Stimulated activated CD4-positive, alpha-beta T cell treated with anti-CD3 and anti-CD28 coated beads, Interleukin-1b, Interleukin-23, amount 100 ng/mL, for 4 hours (primary cell): ENCODE measurements at places on chromosomes 6 and 20.

- DNase-seq = no peak
Measured at GRCh38 chr6:66796987-66797386, 1090.0 kb upstream of the EYS start.

DNA sequence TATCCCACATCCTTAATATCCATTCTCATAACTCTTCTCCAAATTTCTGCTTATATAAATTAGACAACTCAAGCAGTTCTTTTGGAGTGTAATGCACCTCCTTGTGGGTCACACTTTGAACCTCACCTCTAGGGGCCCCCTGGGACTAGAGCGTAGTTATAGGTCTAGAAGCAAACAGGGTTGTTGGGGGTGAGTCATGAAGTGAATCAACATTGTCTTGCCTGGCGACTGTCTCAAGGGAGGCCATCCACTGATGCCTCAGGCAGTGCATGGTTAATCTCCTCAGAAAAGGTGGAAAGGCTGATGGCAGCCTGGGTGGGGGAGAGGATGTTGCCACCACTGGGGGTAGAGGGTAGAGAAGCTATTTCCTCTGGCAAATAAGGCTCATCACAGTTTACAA lies 129.1 kb downstream of the TNFRSF21 start:
- no peak for DNase-seq

- DNase-seq = no peak
Measured at GRCh38 chr6:46338131-46338530, 153.1 kb downstream of the RCAN2 start.

DNA sequence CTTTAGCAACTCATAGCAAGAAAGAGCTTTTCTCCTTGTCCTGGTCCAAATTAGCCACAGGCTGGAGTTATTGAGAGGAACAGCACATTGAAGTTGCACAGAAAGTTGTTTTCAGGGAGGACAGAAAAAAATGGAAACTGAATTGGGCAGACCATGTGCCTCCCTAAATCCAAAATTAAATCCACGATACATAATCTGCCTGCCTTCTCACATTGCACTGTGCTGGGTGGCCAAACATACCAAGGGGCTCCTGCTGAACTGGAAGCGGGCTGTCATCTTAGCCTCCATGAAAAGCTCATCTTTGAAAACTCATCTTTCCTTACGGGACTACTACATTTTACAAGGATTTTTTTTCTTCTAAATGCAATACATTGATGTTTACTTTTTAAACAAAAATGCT lies 59.9 kb downstream of the TNFAIP3 start:
- DNase-seq = no peak

- no peak for DNase-seq
Measured at GRCh38 chr6:62236784-62237183, 49.2 kb downstream of the KHDRBS2 start.

DNA sequence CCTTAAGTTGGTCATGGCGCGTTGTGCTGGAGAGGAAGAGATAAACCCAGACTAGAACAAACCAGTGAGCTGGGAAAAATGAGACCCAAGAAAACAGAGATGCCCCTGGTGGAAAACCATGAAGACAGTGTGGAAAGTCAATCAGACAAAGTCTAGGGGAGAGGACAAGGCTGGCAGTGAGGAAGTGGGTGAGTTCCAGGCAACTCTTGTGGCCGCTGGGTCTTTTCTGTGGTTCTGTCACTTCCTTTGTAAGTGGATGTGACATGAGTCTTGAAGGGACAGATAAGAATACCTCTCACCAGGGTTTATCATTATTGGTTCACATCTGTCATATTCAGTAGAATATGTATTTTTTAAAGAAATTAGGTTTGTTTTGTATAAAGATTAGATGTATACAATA lies 738.4 kb downstream of the DHX35 start:
- DNase-seq = no peak

GRCh38 chr6:24994812-24995211 lies 59.1 kb upstream of the RIPOR2 start:
- no peak for DNase-seq

GRCh38 chr6:33073431-33073871 lies at the start of gene HLA-DPA1:
TSS of gene HLA-DPA1 (minus strand) at chr6:33073649.
- no peak for DNase-seq

DNA sequence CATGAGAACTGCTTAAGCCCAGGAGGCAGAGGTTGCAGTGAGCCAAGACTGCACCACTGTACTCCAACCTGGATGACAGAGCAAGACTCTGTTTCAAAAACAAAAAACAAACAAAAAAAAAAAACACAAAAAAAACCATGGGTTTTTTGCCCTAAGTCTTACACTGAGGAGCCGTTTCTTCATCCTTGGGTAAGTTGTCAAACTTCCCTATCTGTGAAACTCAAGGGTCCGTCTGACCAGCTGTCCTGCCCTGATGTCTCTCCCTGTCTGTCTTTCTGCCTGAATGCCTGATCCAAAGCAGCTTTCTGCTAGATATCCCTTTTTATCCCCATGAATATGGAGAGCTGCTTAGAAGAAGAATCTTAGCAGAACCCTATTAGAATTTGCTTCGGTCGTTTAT lies 41.3 kb upstream of the CLDN20 start:
- DNase-seq = no peak

DNA sequence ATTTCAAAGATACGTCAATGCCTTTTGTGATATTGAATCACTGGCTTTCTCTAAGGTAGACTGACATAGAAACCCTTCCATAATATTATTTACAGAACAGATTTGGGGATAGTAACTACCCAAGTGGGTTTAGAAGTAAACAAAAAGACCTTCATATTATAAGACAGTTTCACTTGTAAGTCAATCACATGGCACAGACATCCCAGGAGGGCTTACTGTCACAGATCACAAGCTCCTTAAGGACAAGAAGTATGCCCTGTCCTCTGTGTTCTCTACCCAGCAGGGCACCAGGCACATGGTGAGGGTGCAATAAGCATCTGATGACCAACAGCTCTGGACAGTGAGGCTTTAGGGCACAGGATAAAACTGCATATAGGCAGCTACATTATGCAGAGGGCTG lies 135.9 kb upstream of the SLC22A16 start:
- no peak for DNase-seq

DNA sequence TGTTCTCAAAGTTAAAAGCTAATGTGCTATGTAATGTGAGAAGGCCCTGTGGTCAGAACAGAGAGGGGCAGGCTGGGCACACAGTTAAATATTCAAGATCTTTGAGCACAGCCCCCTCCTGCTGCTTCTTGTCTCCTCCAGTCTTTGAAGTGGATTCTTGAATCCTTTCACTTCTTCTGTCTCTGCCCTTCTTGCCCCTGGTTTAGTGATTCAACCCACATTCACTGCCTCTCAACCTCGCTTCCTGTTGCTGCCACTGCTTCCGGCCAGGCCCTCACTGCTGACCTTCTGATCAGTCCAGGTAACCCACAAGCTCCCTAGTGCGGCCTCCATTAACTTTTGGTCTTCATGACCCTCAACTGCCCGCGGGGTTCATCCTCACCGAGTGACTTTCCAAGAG lies 417.3 kb upstream of the NOX3 start:
- DNase-seq = no peak

GRCh38 chr6:39167866-39168625 lies 53.1 kb upstream of the SAYSD1 start:
- no peak for DNase-seq

DNA sequence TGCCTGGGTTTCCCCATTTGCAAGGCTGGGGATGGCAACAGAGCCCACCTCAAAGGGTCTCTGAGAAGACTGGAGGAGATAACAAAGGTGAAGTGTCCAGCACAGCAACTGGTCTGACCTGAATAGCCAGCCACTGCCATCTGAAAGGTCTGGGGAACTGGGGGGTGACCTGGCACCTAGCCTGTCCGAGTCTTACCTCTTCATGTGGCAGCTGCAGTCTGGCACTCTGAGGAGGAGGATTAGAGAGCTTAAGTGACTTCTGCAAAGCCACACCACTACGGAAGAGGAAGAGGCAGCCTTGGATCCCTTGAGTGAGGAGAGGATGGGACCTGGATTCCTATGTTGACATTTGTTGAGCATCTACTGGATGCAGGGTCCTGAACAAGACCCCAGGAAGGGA lies 22.2 kb downstream of the C20orf203 start:
- no peak for DNase-seq

DNA sequence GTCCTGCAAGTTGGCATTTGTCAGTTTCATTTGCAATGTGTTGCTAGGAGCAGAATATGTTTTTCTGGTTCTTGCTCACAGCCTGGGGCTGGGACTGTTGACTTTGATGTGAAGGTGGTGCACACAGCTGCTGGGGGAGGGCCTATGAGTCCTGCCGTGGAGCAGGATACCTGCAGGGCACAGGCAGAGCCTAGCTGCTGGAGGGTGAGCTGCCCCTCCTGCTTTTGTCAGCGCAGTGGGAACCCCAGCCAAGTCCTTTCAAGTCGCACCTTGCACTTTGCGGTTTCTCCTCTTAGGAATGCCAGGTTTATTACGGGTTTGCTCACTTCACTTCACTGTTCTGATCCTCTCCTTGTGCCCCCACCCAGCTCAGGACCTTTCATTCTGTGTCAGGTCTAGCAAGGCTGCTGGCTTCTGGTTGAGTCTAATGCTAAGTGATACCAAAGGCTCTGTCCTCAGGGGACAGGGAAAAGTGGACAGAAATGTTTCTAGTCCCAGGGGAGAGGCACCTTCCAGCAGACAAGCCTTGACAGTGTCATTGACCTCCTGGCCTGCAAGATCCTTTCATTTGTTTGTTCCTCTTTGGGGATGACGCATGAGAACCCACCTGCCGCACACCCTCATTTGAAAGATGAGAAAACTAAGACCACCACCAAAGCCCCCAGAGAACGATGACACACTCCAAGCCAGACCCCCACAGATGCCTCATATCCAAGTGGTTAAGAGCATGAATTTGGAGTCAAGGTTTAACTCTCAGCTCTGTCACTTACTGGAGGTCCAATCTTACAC lies 2.7 kb upstream of the SPO11 start:
- no peak for DNase-seq

GRCh38 chr20:9626357-9626756 lies 112.0 kb downstream of the LAMP5 start:
- DNase-seq = no peak

- DNase-seq = no peak
Measured at GRCh38 chr6:47633141-47633540, 65.2 kb upstream of the ADGRF4 start.

DNA sequence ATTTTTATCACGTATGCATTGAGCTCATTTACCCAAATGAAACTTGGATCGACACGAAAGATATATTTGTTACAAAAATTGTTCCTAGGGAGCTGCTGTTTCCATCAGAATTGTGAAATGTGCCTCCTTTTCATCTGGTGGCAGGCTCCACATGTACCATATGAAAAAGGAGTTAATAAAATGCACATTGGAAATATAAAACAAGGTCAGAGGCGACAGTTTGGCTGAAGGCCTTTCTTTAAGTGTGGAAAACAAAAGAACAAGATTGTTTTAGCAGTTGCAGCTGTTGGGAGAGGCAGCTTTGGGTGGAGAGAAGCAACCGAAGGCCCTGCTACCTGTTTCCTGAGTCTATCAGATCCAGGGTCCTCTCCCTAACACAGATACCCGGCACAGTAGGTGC lies 334.5 kb upstream of the NT5E start:
- DNase-seq = no peak

DNA sequence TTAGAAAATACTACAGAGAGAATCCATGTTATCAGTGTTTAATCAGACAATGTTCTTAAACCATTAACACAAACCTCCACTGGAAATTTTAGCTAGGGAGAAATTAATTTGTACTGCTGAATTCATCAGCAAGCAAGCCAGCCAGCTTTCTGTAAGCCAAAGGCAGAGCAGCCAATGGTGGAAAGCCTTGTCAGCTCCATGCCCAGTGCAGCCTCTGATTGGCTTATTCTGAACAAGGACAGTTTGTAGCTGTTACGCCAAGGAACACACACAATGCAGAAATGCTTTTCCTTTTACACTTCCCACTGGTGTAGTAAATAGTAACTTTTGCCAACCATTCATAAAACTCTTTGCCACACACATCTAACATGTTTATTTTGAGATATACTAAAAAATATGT lies 265.0 kb downstream of the TENT5A start:
- DNase-seq = no peak

DNA sequence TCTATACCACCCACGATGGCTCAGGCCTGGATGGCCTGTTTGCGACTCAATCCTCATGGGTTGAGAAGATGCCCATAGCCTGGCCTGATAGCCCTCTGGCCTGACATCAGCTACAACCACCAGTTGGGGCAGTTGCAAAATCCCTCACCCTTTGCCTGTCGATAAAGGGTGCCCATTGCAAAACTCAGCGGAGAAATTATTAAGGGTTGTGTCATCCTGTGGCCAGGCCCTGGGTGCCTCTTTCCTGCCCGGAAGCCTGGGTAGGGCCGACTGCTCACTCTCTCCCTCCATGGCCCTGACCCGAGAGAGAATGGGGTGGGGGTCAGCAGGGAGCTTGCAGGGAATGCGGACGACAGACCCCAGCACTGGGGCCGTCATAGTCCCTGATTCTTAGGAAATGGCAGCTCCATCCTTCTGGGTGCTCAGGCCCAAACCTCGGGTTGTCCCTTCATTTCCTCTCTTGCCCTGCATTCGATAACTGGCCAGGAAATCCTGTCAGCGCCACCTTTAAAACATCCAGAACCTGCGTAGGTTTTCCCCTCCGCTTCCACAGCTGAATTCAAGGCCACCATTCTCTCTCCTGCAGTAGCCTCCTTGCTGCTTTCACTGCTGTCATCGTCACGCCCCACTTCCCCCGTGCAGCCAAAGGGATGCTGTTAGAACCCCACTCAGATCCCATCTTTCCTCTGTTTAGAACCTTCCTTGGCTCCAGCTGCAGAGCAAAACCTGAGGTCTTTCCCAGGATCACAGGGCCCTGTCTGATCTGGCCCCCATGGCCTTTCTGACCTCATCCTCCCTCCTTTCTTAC lies 31.1 kb downstream of the CEBPB start:
- DNase-seq = no peak

DNA sequence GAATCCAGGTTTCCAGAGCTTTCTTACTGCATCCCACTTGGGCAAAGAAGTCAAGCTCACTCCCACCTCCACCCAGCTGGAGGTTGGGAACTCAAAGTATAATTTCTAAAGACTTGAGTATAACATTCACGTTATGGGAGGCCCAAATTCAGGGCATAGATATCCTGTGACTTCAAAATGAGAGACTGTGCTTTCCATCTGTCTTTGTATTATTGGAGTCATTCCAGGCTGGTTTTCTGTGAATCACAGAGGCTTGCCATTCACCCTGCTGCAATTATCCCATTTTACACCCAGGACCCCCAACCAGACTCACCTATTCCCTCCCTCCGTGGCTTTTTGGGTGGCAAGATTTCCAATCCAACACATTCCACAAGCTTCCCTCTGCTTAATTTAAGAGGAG lies 19.3 kb upstream of the SRC start:
- DNase-seq = no peak

DNA sequence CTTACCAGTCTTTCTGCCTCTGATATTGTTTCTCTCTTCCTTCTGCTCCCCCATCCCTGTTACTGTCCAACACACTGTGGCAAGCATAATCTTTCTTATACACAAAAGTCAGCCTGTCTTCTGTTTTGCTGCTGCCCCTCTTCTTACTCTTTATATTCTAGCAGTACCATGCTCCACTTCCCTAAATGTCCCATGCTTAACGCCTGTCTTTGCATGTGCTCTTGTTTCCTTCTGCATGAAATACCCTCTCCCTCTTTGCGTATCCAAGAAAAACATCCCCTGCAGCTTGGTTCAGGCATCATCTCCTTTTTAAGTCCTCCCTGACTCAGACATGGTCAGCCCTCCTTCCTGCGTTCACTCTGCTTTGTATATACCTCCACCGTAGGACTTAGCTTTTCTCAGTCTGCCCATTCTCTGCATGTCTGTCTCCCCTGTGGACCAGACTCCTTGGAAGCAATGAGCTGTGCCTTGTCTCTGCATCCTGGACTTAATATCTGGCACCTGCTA lies 103.9 kb downstream of the CTNNBL1 start:
- no peak for DNase-seq
